Heart right ventricle (tissue), 16 donors: ENCODE measurements at places on chromosomes 6 and 20. TPM values are rescaled to one million over a fixed set of nuclear protein-coding genes. Genes with fewer than 3 reads are reported as not detected.

SLC22A7 gene
- total RNA-seq, result 0.15 TPM

SSTR4 gene
- not detected for total RNA-seq

TREML2 gene
- total RNA-seq, result 0.10 TPM

TGM2 gene
- 685 TPM for total RNA-seq

DTNBP1 gene
- total RNA-seq, result 20.1 TPM

DNA sequence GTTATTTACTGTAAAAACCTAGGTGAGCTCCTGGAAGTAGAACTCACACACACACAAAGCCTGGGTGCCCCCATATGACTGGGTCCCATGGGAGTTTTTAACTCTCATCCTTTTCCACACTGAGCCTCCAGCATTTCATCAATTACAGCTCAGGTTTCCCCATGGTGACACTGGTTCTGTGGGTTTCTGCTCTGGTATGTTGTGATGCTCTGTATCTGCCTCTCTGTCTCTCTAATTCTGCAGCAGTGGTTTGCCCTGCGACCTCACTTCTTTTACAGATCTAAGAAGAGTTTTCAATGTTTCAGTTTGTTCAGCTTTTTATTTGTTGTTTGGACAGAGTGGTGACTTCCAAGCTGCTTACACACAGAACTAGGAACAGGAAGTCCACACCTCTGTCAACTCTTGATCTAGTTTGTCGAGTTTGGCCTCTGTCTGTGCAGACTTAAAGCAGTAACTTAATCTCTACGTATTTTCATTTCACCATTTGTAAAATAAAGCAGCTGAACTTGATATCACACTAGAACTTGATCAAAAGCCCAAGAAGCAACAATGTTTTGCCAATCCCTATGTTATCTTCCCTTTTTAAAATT is 554.3 kb downstream of the EPHA7 start:
- no peak for DNase-seq

- no peak for DNase-seq
These were observed 21.3 kb downstream of the CD40 start for GRCh38 chr20:46139266-46139889.

- no peak for DNase-seq
These were observed 113.5 kb downstream of the SLC22A3 start for GRCh38 chr6:160461641-160462040.

DNA sequence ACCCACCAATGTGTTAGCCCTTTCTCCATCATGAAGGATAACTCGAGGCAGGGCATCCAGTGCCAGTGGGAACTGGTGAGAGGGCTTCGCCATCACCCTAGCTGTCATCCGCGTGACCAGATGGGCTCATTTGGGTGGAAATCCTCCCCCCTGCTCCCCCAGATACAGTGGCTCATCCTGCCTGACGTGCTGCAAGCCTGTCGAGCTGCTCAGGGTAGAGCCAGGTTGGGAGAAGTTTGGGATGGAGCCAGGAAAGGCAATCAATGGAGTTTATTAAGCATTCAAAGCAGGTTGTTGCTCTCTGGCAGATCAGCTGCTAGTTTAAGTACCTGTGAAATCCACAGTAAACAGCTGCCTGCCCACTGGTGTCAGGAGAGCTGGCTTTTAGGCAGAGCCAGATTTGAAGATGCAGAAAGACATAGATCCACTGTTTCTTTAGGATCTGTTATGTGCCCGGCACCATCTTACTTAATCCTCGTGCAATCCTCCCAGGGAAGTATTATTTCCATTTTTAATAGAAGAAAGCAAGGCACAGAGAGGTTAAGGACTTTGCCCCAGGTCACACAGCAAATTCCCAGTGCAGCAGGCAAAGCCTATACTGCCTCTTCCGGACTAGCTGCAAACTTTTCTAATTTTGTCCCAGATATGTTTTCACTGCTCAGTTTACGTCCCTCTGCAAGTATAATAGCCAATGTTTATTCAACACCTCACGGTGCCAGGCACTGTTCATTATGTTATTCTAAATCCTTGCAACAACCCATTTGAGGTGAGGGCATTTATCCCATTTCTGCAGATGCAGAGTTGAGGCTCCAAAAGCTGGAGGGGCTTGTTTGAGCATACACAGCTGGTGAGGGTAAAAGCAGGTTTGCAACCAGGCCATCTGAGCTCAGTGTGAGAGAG is 54.1 kb upstream of the KCNG1 start:
- no peak for DNase-seq

DNA sequence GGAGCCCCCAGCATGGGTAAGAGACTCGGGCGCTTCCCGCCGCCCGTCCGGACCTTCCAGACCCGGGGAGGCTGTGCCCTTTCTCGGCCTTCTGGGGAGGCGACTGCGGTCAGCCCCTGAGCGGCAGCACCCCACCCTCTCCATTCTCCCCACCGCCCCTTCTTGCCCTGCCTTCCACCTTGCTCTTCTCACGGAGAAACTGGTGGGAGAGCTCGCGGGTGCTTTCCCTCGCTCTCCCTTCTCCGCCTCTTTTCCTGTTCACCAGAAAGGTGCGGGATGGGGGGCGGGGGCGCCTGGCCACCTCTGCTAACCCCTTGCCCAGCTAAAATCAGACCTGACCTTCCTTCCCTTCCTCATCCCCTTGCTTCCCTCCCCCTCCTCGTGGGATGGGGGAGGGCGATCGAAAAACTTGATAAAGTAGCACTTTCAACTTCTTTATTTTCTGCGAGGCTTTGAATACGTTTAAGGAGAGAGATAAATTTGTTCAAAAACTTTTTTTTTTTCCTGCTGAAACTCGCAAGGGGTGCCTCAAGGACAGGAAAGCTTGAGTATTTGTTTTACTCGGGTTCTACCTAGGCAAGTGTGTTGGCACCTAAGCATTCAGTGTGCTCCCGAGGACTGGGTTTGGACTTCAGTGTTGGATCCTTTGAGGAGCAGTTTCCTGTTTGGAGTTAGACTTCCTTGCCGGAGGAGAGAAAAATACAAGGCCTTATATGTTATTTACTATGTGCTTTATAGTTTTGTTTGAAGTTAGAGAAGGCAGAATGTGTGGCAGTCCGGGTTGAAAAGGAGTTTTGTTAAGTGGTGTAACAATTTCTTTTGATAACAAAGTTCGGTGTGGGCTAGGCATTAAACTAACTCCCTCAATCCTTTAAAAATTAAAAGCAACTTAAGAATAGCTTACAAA is 897 bp downstream of the CD2AP start:
- no peak for DNase-seq

- DNase-seq, result no peak
These were observed 365.8 kb downstream of the BCKDHB start for GRCh38 chr6:80472271-80472670.

DNA sequence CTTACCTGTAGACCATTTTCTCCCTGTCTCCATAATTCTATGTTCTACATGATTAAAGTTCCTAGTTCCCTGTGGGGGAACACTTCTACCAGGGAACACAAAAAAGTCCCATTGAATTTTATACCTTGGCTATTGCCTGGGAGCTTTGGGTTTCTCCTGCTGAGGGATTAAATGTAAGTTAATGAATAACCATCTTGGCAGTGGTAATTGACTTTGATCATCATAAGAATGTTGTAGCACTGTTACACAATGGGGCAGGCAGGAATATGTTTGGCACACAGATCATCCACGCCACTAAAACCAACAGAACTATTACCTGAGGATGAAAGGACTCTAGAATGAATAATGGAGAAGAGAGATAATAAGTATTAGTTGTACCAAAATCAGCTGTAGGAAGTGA is 1106.2 kb upstream of the GJE1 start:
- no peak for DNase-seq

GRCh38 chr6:149035766-149036165 is 281.7 kb upstream of the TAB2 start:
- DNase-seq, result no peak

DNA sequence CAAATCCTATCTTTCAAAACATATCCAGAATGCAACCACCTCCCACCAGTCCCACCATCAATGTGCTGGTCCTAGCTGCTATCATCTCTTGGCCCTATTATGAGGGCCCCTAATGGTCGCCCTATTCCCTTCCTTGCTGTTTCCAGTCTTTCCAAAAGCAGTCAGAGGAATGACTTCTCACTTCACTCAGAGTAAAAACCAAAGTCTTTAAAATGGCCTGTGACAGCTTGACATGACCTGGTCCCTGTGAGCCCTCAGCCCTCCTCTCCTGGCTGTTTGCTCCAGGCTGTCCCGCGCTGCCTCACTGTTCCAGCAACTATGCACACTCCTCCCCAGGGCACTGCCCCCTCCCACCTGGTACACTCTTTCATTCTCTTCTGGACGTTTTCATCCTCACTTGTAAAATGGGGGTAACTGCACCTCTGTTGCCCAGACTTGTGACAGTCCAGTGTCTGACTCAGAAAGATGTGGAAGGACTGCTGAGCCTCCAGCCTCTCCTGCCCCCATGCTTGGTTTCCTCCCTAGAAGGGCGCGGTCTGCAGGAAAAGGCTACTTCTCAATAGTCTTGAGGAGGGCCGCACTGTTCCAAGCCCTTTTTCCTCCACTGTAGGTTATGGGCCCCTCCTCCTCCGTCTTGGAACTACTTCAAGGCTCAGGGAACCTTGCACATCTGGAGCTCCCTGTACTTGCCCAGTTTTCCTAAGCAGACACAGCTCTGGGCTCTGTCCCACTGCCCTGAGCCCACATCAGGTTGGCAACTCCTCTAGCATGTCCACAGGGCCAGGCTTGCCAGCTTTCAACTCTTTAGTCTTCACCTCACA is 64.7 kb downstream of the MYH7B start:
- DNase-seq, result no peak

DNA sequence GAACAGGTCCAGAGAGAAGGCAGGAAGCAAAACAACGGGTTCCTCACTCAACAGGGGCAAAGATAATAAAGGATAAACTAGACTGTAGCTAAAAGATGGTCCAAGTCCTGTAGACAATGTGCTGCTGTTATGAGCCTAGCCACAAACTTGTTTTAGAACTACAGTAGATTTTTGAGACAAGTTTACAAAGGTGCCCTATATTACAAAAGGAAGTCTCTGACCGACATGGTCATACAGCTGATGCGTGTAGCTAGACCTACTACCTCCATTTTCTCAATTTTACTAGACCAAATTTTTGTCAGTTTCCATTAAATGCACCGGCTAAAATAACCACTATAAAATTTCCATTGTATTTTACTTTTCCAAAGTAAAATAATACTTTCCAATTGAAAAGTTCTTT is 11.9 kb downstream of the FAM8A1 start:
- no peak for DNase-seq

DNA sequence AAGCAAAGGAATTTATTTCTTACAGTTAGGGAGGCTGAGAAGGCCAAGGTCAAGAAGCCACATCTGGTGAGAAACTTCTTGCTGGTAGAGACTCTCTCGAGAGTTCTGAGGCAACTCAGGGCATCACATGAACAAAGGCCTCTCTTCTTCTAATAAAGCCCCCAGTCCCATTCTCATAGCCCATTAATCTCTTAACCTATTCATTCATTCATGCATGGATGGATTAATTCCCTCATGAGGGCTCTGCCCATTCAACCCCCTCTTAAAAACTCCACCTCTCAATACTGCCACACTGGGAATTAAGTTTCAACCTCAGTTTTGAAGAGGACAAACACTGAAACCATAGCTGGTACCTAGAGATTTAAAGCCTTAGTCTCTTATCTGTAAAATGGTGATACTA is 217.9 kb upstream of the SPTLC3 start:
- DNase-seq, result no peak

DNA sequence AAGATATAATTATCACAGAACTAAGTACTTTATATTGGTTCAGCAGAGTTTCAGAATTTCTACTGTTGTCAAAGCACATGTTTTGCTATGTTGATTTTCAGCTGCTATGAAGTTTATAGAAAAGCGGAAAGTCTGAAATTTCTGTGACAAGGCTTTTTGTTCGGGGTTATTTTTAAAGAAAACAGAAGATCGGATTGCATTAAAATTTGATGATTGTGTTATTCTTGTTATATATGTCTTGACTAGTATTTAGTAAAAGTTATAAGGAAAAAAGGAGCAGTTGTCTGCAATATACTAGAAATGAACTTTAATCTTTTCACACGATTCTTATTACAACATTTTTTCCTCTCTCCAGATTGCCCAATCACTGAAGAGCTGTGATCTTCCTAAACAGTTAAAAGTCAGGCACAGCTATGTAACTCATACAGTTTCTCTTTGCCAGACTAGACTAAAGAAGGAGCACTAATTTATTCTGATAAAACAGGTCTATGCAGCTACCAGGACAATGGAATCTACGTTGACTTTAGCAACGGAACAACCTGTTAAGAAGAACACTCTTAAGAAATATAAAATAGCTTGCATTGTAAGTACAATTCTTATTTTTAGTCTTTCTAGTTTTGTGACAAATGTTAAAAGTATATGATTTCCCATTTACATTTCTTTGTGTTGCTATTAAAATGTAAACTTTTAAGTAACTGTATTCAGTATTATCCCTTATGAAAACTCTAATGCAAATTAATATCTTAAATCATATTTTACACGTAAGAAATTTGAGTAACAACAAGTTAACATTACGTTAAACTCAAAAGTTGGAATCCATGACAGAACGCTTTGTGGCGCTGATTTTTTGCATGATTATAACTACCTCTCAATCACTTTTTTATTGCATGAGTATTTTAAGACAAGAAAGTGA is at the start of gene ENPP3:
Gene ENPP3 (plus strand): TSS at position 423 of the 913 bp plus-strand sequence. CDS start 83 bp downstream, at position 506.
- DNase-seq, result no peak

- no peak for DNase-seq
These were observed 114.2 kb downstream of the COL12A1 start for GRCh38 chr6:75091467-75092190.

GRCh38 chr20:7090811-7091210 is 323.3 kb downstream of the BMP2 start:
- DNase-seq, result no peak

DNA sequence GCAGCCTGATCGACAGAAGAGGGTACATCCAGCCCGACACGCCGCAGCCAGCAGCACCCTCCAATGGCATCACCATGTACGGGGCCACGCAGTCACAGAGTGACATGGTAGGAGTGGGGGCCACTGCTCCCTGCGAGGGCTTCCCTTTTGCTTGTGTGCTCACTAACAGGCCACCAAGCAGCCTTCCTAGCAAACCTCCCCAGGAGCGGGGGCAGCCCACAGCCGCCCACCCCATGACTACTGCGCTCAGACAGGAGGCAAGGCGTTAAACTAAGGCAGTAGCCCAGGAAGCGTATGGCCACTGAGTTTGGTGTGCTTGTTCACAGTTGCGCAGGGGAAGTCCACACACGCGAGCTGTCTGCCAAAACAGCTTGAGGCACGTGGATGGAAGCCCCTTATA is 169.5 kb upstream of the SNX9 start:
- DNase-seq, result no peak

GRCh38 chr6:31058128-31058894 is 48.0 kb downstream of the MUC22 start:
- DNase-seq, result no peak

- DNase-seq, result no peak
These were observed 21.4 kb upstream of the CARMIL1 start for GRCh38 chr6:25257686-25258348.
